ENCODE measurements at places on chromosomes 11 and 22.

DNA sequence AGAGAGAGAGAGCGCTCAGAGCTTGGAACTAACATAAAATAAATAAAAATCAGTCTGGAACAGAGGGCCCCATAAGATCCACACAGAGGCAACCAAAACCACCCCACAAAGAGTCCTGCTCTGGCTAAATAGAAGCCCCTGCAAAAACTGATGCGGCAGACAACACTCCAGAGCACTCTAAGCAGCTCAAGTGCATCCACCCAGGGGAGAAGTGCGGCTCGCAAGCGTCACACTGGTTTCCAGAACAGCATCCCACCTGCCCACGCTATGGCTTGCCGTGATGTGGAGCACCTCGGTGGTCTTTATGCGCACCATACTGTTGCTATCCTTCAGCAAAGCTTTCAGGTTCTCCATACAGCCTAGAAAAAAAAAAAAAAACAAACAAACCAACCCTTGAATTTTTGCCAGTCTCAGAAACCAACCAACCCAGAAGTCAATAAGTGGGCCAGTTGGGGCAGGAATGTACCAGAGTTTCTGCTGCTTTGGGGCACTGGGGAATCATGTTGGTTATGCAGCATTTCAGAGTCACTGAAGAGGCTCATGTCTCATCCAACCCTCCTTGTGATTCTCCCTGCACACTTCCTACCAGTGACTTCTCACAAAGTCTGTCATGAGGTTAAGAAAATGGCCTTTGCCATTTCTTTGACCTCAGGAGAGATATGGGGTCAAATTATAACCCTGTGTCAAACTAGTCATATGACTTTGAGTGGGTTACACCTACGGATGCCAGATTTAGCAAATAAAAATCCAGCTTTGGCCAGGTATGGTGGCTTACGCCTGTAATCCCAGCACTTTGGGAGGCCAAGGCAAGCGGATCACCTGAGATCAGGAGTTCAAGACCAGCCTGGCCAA lies 3.0 kb downstream of the RSPH14 start:
- no peak for DNase-seq

- DNase-seq = no peak
Observed at GRCh38 chr22:31818481-31819392, 64.9 kb downstream of the DEPDC5 start.

DNA sequence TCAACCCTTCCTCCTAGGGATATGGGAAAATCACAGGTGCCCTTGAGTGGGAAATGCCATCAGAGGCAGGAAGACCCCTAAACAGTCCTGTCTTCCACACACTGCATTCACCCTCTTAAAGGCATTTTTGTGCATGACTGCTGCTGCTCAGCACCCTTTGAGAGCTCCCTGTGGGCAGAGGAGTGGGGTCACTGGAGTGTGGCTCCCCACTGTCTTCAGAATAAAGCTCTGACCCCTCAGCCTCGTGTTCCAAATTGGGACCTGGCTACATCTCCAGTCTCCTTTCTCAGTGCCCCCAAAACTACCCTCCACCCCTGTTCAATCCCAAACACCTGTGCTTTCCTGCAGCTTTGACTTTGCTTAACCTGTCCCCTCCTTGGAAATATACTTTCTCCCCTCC lies 46.6 kb downstream of the CHRDL2 start:
- no peak for DNase-seq

DNA sequence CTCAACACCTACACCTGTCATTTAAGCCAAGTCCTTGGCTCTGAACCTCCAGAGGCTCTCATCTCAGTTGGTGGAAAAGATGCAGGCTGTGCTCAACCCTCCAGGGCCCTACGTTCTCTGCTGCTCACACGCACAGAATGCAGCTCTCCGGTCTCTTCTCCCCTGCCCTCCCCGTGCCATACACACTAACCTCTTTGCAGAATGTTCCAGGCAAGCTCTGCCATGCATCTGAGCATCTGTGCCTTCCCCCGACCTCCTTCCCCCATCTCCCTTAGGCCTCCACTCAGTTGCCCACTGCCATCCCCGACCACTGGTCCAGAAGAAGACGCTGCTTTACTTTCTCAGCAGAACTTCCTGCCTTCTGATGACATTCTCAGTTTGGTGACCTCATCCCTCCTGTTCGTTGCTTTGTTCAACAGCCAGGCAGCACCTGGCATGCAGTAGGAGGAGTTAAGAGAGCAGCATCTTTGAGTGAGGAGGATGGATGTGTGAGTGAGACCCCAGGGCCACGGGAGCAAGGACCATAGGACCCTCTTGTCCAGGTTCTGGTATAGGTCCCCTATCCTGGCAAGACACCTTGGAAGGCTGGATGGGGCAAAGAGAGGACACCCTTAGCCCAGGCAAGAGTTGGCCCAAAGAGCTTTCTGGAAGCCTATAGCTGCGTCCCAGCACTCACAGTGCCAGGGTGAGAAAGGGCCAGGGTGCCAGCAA lies 598.0 kb downstream of the BRD1 start:
- no peak for DNase-seq

DNA sequence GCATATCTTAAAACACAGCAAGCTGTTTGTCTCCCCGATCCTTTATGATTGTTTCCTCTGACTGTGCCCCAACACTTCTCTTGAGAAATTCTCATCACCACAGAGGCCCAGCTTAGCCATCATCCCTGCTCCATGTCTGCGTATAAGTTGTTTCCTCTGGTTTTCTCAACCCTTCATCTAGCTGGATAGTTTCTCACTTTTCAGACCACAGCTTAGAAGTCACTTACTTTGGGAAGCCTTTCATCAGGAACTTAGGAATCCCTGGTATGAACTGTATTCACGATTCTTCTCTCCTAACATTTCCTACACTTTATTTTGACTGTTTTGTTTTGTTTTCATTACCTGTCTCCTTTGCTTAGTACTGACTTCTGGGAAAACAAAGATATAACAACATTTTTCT lies 295.2 kb downstream of the GUCY1A2 start:
- no peak for DNase-seq

- no peak for DNase-seq
Observed at GRCh38 chr22:30381264-30381663, 5.9 kb downstream of the RNF215 start.

DNA sequence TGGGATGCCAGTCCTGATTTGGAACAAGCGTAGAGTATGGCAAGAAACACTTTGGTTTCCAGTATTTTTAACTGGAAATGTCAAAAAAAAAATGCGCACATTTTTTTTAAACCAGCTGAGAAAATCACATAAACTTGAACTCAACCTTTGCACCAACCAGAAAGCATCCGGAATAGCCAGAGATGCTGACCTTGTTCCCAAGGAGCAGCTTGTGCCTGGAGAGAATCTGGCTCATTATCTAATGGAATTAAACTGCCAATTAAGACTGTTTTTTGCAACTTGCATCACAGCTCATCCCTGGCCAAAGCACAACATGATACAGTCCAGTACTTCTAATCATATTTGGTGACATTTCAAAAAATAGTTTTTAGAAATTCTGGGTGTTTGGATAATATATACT lies 8.4 kb upstream of the ETS1 start:
- DNase-seq = no peak
